Esophagus squamous epithelium (tissue), 5 donors: ENCODE measurements at places on chromosomes 7 and 10.

DNA sequence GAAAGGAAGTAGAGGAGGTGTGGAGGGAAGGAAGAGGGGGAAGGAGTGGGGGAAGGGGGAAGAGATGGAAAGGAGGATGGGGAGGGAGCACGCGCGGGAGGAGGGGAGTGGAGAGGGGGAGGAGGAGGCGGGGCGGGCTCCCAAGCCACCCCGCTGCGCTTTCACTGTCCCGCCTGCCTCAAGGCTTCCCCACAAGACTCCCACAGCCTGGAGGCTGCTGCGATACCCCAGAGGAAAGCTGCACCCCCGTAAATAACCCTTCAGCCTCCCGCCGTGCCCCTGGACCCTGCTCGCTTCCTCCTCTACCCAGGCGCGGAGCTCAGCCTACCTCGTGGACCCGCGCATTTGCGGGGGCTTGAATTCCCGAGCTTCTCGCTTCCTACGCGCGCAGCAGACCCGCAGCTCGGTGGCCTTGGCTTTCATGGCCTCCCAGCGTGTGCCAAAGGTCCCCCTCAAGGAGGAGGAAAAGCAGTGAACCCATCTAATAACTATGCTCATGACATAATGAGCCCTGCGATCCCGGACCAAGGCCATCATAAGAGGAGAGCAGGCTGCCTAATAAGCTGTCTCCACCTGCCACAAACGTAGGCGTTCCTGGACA, at the start of gene C10orf67:
C10orf67 (minus strand) TSS at position 557 of the 601 bp plus-strand sequence; CDS start at position 534, 23 bp downstream.
- peaks cover 25% of the 10 kb centered on the region for H3K27me3 ChIP-seq
- peak within 1 kb of the TSS; percentile 12 for H3K27ac ChIP-seq
- peaks cover 41% of the 10 kb centered on the region for H3K4me1 ChIP-seq
- peak within 1 kb of the TSS; percentile 70 for H3K4me3 ChIP-seq
- DNase-seq: no peak
- H3K36me3 ChIP-seq: no peaks in the 10 kb centered on the region

DNA sequence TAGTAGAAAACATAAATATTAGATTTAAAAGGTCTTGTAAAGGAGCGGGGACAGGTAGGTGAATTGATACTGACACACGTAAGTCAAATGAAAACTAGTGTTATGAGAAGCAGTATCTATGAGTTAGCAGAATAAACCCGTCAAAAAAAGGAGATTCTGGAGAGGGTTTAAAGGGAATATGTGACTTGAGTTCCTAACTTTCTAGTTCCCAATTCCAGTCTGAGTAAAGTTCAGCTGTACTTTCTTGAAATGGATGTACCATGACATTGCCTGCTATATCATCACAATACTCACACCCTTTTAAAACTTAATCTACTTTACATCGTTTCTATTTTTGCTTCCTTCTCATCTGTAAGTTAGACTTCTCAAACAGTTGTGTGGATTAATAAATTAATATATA, 122.2 kb downstream of the NRBF2 start:
- H3K4me1 ChIP-seq: peaks cover 7% of the 10 kb centered on the region
- H3K36me3 ChIP-seq: peaks cover 5% of the 10 kb centered on the region
- H3K27me3 ChIP-seq: no peaks in the 10 kb centered on the region
- H3K27ac ChIP-seq: no peak overlapping the region
- no peak for DNase-seq
- H3K4me3 ChIP-seq: no peak overlapping the region

GRCh38 chr7:72465521-72465920, 53.4 kb upstream of the CALN1 start:
- H3K4me3 ChIP-seq: no peak overlapping the region
- H3K27ac ChIP-seq: no peak overlapping the region
- no peaks in the 10 kb centered on the region for H3K36me3 ChIP-seq
- no peaks in the 10 kb centered on the region for H3K4me1 ChIP-seq
- no peak for DNase-seq

GRCh38 chr7:2892549-2892948, 48.4 kb upstream of the GNA12 start:
- no peak for DNase-seq
- H3K27me3 ChIP-seq: peaks cover 38% of the 10 kb centered on the region
- H3K36me3 ChIP-seq: no peaks in the 10 kb centered on the region
- no peak overlapping the region for H3K27ac ChIP-seq
- no peaks in the 10 kb centered on the region for H3K4me1 ChIP-seq
- no peak overlapping the region for H3K4me3 ChIP-seq

GRCh38 chr10:118163217-118163616, 116.5 kb upstream of the RAB11FIP2 start:
- DNase-seq: no peak
- H3K4me3 ChIP-seq: no peak overlapping the region
- H3K27me3 ChIP-seq: no peaks in the 10 kb centered on the region
- no peaks in the 10 kb centered on the region for H3K36me3 ChIP-seq
- H3K27ac ChIP-seq: no peak overlapping the region
- H3K4me1 ChIP-seq: no peaks in the 10 kb centered on the region

- no peaks in the 10 kb centered on the region for H3K4me1 ChIP-seq
- H3K27me3 ChIP-seq: no peaks in the 10 kb centered on the region
- H3K36me3 ChIP-seq: no peaks in the 10 kb centered on the region
- DNase-seq: no peak
- H3K27ac ChIP-seq: no peak overlapping the region
These were observed 673 bp upstream of the LLCFC1 start for GRCh38 chr7:142938611-142939010.

- no peaks in the 10 kb centered on the region for H3K36me3 ChIP-seq
- H3K27me3 ChIP-seq: peaks cover 63% of the 10 kb centered on the region
- H3K4me1 ChIP-seq: peaks cover 10% of the 10 kb centered on the region
- DNase-seq: no peak
- peak overlapping the region; percentile 30 for H3K27ac ChIP-seq
- peak overlapping the region; percentile 54 for H3K4me3 ChIP-seq
These were observed 922 bp downstream of the CXCL12 start for GRCh38 chr10:44383749-44384600.

GRCh38 chr10:79185796-79186374, 117.1 kb downstream of the ZMIZ1 start:
- no peak overlapping the region for H3K4me3 ChIP-seq
- no peaks in the 10 kb centered on the region for H3K27me3 ChIP-seq

- DNase-seq: no peak
- no peak overlapping the region for H3K27ac ChIP-seq
- H3K36me3 ChIP-seq: no peaks in the 10 kb centered on the region
- H3K4me1 ChIP-seq: no peaks in the 10 kb centered on the region
- H3K4me3 ChIP-seq: no peak overlapping the region
- no peaks in the 10 kb centered on the region for H3K27me3 ChIP-seq
These were observed 29.8 kb downstream of the CALCR start for GRCh38 chr7:93544691-93545090.

DNA sequence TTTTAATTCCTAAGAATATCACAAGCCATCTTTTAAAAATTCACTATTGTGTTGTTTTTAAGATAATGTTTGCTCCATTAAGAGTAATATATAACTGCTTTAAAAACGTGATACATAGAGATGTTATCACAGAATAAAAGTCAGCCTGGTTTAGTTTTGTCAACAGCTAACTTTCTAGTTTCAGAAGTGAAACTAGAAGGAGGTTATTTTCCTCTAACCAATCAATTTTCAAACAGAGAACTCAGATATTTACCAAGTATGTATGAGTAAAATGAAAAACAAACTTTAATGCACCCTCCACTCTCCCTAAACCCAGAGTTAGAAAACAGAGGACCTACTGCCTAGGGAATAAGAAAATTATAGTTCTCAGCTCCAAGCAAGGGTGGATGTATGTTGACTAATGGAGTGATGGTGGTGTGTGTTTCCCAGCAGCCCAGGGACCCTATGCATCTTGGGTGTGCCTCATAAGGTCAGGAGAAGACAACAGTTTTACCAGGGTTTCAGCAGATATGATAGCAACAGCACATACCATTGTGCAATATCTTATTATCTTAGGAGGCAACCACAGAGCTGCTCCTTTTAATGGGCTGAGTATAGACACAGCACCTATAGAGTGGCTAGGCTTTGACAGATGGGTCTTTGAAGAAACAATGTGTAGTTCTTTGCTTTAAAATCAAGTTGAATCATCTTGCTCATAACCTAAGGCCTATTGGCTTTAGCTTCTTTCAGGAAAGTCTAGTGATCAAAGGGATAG, 58.4 kb downstream of the PTPRZ1 start:
- H3K4me3 ChIP-seq: no peak overlapping the region
- H3K36me3 ChIP-seq: no peaks in the 10 kb centered on the region
- peaks cover 15% of the 10 kb centered on the region for H3K4me1 ChIP-seq
- no peak for DNase-seq
- H3K27ac ChIP-seq: no peak overlapping the region

- H3K4me1 ChIP-seq: no peaks in the 10 kb centered on the region
- H3K4me3 ChIP-seq: no peak overlapping the region
- no peaks in the 10 kb centered on the region for H3K27me3 ChIP-seq
- H3K36me3 ChIP-seq: no peaks in the 10 kb centered on the region
- no peak for DNase-seq
These were observed 65.1 kb upstream of the PIP4K2A start for GRCh38 chr10:22779331-22780019.

- H3K27me3 ChIP-seq: no peaks in the 10 kb centered on the region
- H3K4me3 ChIP-seq: peak within 1 kb of the TSS; percentile 91
- H3K4me1 ChIP-seq: peaks cover 46% of the 10 kb centered on the region
- peak within 1 kb of the TSS; percentile 99 for H3K27ac ChIP-seq
- H3K36me3 ChIP-seq: no peaks in the 10 kb centered on the region
- no peak for DNase-seq
These were observed at the start of gene TRIM8 for GRCh38 chr10:102644066-102644645. TSS of gene TRIM8 (plus strand) at chr10:102644479. CDS start at chr10:102644618, 139 bp downstream.

DNA sequence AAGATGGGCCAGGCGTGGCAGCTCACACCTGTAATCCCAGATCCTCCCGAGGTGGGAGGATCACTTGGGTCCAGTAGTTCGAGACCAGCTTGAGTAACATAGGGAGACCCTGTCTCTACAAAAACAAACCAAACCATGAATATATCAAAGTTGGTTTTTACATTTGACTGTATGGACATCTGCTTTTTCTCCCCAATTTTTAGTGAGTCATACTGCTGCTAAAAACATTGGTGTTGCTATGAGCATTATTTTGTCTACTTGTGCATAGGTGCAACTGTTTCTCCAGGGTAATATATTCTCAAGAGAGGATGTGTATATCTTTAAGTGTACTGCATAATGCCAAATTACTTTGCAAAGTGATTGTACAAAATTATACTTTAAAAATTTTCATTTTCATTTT, 769 bp upstream of the TMEM248 start:
- H3K27ac ChIP-seq: no peak overlapping the region
- peak overlapping the region; percentile 88 for H3K4me3 ChIP-seq
- no peaks in the 10 kb centered on the region for H3K36me3 ChIP-seq
- peaks cover 14% of the 10 kb centered on the region for H3K4me1 ChIP-seq
- H3K27me3 ChIP-seq: no peaks in the 10 kb centered on the region

DNA sequence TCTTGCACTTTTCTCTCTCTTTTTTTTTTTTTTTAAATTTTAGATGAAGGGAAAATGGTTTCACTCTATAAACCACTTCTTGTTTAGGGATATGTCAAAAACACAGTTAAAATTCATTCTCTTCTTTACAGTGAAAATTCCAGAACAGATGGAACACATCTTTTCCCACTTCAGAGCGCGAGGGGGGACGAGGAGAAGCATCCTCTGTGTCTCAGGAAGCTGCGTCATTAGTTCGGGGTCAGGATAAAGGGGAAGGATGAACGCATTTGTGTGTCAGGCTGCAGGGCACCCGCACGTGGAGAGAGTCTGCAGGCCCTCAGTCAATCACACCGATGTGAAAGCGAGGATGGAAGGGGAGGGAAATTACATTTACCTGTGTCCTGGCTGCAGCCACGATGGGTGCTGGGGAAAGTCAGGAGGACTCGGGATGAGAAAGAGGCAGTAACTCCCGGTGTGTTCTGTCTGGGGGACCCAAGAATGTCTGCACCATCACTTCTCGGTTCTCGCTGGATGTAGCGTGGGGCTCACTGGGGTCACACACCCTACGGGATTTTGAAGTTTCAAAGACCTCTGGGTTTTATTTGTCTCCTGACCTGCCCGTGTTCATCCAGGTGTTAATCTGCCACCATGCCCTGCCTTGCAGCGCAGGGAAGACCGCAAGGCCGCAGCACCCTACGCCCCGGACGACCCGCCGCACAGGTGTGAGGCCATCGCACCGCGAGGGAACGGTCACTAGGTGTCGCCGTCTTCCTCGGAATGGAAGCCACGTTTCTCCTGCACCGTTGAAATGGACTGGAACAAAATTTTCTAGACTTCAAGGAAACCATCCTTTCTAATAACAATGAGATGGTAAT, 66.7 kb upstream of the PITRM1 start:
- H3K27me3 ChIP-seq: no peaks in the 10 kb centered on the region
- no peak overlapping the region for H3K4me3 ChIP-seq
- H3K27ac ChIP-seq: peak overlapping the region; percentile 9
- DNase-seq: no peak

- peaks cover 5% of the 10 kb centered on the region for H3K4me1 ChIP-seq
- no peaks in the 10 kb centered on the region for H3K27me3 ChIP-seq
- peak overlapping the region; percentile 88 for H3K4me3 ChIP-seq
- peak overlapping the region; percentile 94 for H3K27ac ChIP-seq
- H3K36me3 ChIP-seq: peaks cover under 1% of the 10 kb centered on the region
These were observed 3.7 kb downstream of the NAMPT start for GRCh38 chr7:106281127-106281526.

GRCh38 chr10:26157734-26158133, 58.8 kb upstream of the GAD2 start:
- H3K27me3 ChIP-seq: no peaks in the 10 kb centered on the region
- no peak overlapping the region for H3K27ac ChIP-seq
- H3K4me3 ChIP-seq: no peak overlapping the region

GRCh38 chr10:44925224-44925623, 14.1 kb downstream of the TMEM72 start:
- no peaks in the 10 kb centered on the region for H3K36me3 ChIP-seq
- DNase-seq: no peak
- H3K4me1 ChIP-seq: no peaks in the 10 kb centered on the region

- DNase-seq: no peak
- no peak overlapping the region for H3K4me3 ChIP-seq
- H3K27ac ChIP-seq: no peak overlapping the region
- no peaks in the 10 kb centered on the region for H3K36me3 ChIP-seq
- H3K27me3 ChIP-seq: no peaks in the 10 kb centered on the region
These were observed 7.9 kb upstream of the RAPGEF5 start for GRCh38 chr7:22364900-22365299.

DNA sequence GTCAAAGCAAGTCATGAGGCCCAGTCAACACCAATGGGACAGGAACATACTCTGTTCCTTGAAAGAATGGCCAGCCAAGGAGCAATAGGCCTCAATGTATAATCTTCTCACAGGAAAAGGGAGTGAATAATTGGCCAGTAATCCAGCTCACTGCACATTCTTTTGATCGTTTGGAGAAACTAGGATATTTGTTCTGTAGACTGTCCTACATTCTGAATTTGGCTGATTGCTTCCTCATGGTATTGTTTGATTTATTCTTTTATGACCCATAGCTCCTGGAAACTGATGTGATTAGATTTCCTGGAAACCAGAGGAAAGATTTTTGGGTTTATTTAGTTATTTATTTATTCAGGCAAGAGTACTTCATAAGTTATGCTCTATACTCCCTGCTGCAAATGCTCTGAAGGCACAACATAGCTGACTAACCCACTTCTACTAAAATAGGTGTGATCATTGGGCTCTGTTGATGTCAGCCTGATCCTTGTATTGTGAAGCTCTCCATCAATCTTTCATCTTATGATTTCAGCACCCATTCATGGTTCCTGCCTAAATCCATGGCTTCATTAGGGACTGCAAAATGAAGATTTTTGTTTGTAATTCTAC, 745.2 kb downstream of the SUGCT start:
- H3K27ac ChIP-seq: no peak overlapping the region
- H3K36me3 ChIP-seq: no peaks in the 10 kb centered on the region
- H3K4me3 ChIP-seq: no peak overlapping the region
- no peaks in the 10 kb centered on the region for H3K27me3 ChIP-seq
- no peak for DNase-seq

GRCh38 chr10:119422682-119423509, 119.6 kb downstream of the RGS10 start:
- H3K36me3 ChIP-seq: no peaks in the 10 kb centered on the region
- DNase-seq: no peak
- H3K27ac ChIP-seq: no peak overlapping the region
- H3K27me3 ChIP-seq: no peaks in the 10 kb centered on the region
- no peak overlapping the region for H3K4me3 ChIP-seq
